H9 (cell line): ENCODE measurements at places on chromosomes 6 and 20. TPM values are rescaled to one million over a fixed set of nuclear protein-coding genes. Genes with fewer than 3 reads are reported as not detected.

Gene PSORS1C2
- 0.31 and 0.33 TPM in 2 replicates for total RNA-seq

Gene SPATA25
- 1.8 and 2.4 TPM in 2 replicates for total RNA-seq

Gene HCRTR2
- not detected in 2 replicates for total RNA-seq

DNA sequence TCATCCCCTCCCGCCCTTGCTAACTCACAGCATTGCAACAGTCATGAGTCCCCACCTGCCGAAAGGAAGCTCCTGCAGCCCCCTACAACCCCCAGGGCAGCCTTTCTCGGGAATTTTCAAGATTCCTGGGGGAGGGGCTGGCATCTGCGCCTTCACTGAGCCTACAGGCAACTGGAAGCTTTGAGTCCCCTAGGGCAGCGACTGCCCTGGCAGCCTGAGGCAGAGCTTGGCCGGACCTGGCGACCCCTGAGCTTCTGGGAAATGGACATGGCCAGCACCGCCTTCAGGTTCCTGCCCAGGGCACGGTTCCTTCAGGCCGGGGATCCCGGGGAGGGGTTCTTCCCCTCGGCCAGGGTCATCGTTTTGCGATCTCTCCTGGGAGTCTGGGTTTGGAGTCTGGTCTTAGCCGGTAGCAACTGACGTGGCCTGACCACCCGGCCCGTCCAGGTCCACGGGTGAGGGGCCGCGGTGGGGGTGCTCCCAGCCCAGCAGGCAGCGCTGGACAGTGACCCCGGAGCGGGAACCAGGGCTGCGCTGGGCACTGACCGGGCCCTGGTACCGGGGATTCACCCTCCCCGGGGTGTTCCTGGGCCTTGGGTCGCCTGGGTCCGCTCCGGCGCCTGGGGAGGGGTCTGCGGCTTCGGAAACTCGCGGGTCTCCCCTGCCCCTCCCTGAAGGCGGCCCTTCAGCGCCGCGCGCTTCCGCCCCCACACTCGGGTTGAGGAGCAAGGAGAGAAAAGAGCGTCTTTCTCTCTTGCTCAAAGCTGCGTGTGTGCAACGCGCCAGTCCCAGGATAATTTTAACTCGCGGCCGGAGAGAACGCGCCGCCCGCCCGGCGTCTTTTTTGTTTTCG, 593 bp upstream of the COL9A3 start:
- DNase-seq: peak; percentile 92
- H3K27me3 ChIP-seq: no peaks in the 10 kb centered on the region
- H3K4me3 ChIP-seq: peak overlapping the region; percentile 80
- H3K27ac ChIP-seq: no peak overlapping the region

GRCh38 chr6:148432462-148433195, 90.0 kb downstream of the SASH1 start:
- DNase-seq: no peak
- no peak overlapping the region for H3K27ac ChIP-seq
- no peaks in the 10 kb centered on the region; the same call in 1 of the 2 replicates for H3K4me1 ChIP-seq
- H3K4me3 ChIP-seq: no peak overlapping the region
- H3K27me3 ChIP-seq: no peaks in the 10 kb centered on the region

GRCh38 chr6:24460966-24461365, 28.4 kb downstream of the GPLD1 start:
- H3K4me1 ChIP-seq: no peaks in the 10 kb centered on the region
- peaks cover 5% of the 10 kb centered on the region for H3K36me3 ChIP-seq
- no peak overlapping the region for H3K4me3 ChIP-seq

GRCh38 chr6:46969206-46969605, 47.5 kb upstream of the ADGRF5 start:
- no peaks in the 10 kb centered on the region for H3K4me1 ChIP-seq
- H3K4me3 ChIP-seq: no peak overlapping the region
- DNase-seq: no peak

- H3K4me1 ChIP-seq: no peaks in the 10 kb centered on the region
- no peaks in the 10 kb centered on the region for H3K36me3 ChIP-seq
- H3K4me3 ChIP-seq: no peak overlapping the region
Observed at GRCh38 chr6:168053957-168054471, 25.0 kb downstream of the FRMD1 start.

- H3K36me3 ChIP-seq: peaks cover 14% of the 10 kb centered on the region; the same call in 1 of the 2 replicates
- H3K27me3 ChIP-seq: no peaks in the 10 kb centered on the region
- no peak for DNase-seq
- H3K4me3 ChIP-seq: no peak overlapping the region
- H3K27ac ChIP-seq: no peak overlapping the region
Observed at GRCh38 chr6:109001291-109001894, 93.3 kb downstream of the SESN1 start.

- H3K36me3 ChIP-seq: peaks cover 8% of the 10 kb centered on the region
- no peak for DNase-seq
- H3K27ac ChIP-seq: no peak overlapping the region
- H3K4me3 ChIP-seq: no peak overlapping the region
- H3K4me1 ChIP-seq: no peaks in the 10 kb centered on the region
Observed at GRCh38 chr6:55667341-55667740, 88.3 kb upstream of the HMGCLL1 start.

GRCh38 chr6:169424821-169425240, 171.2 kb upstream of the THBS2 start:
- no peak for DNase-seq
- no peaks in the 10 kb centered on the region for H3K27me3 ChIP-seq

DNA sequence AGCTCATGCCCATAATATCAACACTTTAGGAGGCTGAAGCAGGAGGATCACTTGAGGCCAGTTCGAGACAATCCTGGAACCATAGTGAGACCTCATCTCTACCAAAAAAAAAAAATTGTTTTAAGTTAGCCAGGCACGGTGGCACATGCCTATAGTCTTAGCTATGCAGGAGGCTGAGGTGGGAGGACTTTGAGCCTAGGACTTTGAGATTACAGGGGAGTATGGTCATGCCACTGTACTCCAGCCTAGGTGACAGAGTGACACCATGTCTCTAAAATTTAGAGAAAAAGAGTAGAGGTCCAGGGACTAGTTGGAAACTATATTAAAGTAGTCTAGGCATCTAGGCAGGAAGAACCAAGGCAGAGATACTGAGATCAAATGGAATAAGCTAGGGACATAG, 121.6 kb downstream of the SLC16A10 start:
- no peaks in the 10 kb centered on the region for H3K36me3 ChIP-seq
- H3K27me3 ChIP-seq: no peaks in the 10 kb centered on the region
- no peaks in the 10 kb centered on the region; the same call in 1 of the 2 replicates for H3K4me1 ChIP-seq
- H3K27ac ChIP-seq: no peak overlapping the region
- H3K4me3 ChIP-seq: no peak overlapping the region
